Fibroblast of mammary gland (primary cell): ENCODE measurements at places on chromosomes 2 and 18.

DNA sequence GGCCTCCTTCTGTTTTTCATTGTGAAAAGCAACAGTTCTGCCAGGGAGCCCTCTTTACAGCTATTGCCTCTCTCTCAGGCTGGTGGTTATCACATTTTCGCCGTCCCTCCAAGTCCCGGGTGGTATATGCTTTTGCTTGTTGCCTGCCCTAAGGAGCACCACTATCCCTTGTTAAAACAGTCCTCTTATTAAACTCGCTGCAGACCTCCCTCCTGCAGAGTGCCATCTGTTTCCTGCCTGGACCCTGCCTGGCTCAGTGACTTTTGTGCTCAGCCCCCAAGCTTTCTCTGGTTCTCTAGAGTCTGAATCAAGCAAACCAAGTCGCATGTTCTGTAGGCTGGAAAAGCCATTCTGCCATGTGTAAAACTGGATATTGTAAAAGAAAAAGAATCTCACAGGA is 72.1 kb upstream of the FHL2 start:
- DNase-seq: no peak

DNA sequence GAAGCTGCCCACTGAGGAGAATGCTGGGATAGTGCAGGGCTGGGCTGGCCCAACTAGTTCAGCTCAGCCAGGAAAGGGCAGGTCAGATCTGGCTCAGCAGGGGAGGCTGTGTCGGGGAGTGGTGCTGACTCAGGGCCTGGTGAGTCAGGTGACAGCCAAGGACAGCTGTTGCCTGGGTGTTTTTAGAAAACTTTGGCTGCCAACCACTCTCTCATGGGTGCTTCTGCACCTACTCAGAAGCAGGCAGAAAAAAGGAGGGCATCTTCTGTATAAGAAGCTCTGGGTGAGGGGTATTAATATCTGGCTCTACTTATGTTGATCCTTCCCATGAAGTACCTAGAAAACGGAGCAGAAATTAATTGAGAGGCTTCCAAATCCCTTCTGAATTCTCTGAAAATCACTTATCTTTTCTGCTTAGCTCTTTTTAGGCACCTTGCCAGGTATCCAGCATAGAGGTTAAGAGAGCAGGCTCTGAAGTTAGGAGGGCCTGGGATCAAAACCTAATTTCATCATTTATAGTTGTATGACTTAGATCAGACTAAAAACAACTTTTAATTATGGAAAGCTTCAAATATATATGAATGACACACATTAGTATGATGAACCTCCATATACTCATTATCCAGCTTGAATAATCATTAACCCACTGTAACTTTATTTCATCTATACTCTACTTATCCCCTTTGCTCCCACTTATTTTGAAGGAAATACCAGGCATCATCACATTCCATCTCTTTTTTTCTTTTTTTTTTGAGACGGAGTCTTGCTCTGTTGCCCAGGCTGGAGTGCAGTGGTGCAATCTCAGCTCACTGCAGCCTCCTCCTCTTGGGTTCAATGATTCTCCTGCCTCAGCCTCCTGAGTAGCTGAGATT is 15.5 kb upstream of the RAB10 start:
- DNase-seq: peak; percentile 94

GRCh38 chr18:27214831-27215230 is 29.7 kb upstream of the CHST9 start:
- DNase-seq: no peak

DNA sequence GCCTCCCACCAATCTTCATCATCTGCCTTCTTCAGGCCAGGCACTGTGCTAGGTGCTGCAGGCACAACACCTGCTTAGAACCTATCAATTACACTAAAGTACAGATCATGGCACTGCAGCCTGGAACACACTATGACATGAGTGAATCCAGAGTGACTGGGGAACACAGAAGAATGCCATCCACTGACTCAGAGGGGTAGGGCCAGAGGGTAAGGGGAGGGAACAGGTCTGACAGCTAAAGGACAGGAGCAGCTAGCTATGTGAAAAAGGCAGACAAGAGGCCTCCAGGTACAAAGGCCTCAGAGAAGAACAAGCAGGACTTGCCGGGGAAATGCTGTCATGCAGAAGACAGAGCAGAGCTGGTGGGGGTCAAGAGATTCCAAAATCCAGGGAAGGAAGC is 53.3 kb upstream of the ACAA2 start:
- no peak for DNase-seq

DNA sequence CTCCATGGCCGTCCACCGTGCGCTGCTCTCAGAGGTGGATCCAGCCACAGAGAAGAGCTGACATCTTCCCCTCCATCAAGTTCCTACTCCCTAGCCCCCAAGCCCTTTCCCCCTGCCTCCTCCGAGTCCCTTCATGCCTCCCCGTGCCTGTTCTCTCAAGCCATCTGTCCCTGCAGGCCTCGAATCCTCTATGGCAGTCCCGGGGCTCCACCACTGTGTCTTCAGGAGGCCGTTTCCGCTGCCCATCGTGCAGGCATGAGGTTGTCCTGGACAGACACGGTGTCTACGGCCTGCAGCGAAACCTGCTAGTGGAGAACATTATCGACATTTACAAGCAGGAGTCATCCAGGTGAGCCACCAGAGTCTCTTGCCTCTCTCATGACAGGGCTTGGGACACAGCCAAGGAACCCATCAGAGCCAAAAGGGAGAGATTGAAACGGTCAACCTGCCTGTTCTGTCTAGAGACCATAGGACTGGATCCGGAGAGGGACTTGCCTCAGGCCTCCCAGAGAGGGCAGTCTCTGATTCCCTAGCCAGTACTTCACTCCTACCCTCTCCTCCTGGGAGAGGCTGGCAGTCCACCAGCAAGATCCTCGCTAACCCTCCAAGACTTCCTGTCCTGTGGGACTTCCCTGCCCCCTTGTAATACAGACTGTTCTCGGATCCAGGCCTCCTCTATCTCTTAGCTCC is 9.7 kb downstream of the UCN start:
- DNase-seq: peak; percentile 15

DNA sequence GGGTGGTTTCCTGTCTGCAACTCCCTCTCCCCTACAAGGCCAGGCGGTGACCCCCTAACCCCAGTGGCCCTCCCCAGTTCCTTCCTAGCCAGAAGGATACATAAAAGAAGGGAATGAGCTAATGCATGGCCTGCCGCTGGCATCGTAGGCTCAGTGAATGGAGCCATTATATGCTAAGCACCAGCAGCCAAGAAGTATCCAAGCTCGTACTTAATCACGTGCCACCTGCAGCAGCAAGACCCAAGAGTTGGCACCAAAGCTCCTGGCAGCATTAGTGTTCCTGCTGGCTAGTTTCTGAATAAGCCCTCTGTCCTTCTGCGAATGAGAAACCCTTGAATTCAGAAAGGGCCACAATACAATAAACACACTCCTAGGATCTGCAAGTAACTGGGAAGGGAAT is 4.3 kb downstream of the DBI start:
- DNase-seq: no peak

DNA sequence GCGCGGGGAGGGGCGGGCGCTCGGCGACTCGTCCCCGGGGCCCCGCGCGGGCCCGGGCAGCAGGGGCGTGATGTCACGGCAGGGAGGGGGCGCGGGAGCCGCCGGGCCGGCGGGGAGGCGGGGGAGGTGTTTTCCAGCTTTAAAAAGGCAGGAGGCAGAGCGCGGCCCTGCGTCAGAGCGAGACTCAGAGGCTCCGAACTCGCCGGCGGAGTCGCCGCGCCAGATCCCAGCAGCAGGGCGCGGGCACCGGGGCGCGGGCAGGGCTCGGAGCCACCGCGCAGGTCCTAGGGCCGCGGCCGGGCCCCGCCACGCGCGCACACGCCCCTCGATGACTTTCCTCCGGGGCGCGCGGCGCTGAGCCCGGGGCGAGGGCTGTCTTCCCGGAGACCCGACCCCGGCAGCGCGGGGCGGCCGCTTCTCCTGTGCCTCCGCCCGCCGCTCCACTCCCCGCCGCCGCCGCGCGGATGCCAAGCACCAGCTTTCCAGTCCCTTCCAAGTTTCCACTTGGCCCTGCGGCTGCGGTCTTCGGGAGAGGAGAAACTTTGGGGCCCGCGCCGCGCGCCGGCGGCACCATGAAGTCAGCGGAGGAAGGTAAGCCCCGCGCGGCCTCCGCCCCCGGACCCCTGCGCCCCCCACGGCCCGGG is at the start of gene NFATC1:
NFATC1 (plus strand) TSS at position 170 of the 644 bp plus-strand sequence; CDS start at position 465, 295 bp downstream.
- DNase-seq: peak; percentile 66

- no peak for DNase-seq
These were observed 799 bp downstream of the CYTIP start for GRCh38 chr2:157443090-157443489.

- no peak for DNase-seq
These were observed 226.2 kb downstream of the CDH2 start for GRCh38 chr18:27950648-27951228.

GRCh38 chr2:159939946-159940345 is 122.5 kb downstream of the PLA2R1 start:
- peak; percentile 28 for DNase-seq

DNA sequence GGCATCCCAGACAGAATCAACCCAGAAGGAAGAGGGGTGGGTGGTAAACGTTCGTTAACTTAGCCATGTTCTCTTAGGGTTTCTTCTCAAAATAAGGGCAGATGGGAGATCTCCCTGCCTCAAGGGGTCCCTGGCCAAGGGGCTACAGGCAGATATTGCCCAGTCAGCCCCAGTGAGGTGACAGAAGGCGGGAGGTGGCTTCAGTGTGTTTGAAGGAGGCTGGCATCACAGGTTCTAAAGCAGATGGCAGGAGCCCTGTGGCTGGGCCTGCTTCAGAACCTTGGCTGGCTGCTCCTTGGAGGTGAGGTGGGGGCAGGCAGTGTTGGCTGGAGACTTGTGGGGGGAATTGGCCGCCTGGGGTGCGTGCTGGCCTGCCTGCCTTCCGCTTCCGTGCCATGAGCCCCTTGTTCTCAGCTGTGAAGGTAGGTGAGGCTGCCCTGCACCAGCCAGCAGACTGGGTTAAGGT is 23.5 kb downstream of the HPCAL1 start:
- no peak for DNase-seq

DNA sequence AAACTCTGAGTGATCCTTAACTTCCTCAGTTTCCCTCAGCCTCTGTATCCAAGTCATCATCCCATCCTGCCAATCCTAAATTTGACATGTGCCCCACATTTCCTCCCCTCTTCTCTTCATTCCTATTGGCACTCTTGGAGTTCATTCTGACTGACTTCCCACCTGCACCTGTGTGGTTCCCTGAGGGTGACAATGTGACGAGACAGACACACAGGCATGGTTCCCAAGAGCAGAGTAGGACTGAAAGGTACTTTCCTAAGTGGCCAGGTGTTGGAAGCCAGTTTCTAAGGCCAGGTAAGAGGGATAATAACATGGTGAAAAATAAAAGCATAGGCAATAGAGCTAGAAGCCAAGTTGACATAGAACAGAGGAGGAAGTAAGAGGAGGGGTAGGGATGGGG is 24.2 kb upstream of the REG3G start:
- DNase-seq: no peak

GRCh38 chr2:55403256-55403998 is 16.2 kb downstream of the CCDC88A start:
- DNase-seq: no peak

DNA sequence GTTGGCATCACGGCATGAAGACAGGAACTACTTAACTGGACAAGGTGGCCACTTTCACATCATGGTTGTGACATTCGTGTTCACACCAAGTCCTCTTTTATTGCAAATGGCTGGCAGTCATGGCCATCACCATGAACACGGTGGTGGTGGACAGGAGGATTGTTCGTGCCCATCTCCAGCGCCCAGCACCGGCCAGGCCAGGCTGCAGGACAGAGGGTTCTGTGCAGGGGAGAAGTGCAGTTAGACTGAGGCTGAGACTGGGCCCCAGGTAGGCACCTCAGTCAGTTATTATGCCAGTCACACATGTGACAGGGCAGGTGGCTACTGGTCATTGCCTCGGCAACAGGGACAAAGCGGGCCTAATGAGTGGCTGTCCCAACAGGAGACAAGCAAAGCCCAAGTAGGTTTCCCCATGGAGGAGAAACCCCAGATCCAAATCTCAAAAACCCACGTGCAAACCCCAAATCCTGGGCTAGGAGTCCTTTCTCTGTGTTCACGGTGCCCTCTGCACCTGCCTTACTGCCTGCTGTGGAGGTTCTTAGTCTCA is 468.1 kb upstream of the MYT1L start:
- DNase-seq: no peak

GRCh38 chr2:64696636-64697035 is 42.9 kb upstream of the SERTAD2 start:
- DNase-seq: no peak

- DNase-seq: no peak
These were observed 207.7 kb upstream of the CRIM1 start for GRCh38 chr2:36147670-36148390.

GRCh38 chr2:65185012-65185411 is 42.6 kb upstream of the ACTR2 start:
- no peak for DNase-seq

DNA sequence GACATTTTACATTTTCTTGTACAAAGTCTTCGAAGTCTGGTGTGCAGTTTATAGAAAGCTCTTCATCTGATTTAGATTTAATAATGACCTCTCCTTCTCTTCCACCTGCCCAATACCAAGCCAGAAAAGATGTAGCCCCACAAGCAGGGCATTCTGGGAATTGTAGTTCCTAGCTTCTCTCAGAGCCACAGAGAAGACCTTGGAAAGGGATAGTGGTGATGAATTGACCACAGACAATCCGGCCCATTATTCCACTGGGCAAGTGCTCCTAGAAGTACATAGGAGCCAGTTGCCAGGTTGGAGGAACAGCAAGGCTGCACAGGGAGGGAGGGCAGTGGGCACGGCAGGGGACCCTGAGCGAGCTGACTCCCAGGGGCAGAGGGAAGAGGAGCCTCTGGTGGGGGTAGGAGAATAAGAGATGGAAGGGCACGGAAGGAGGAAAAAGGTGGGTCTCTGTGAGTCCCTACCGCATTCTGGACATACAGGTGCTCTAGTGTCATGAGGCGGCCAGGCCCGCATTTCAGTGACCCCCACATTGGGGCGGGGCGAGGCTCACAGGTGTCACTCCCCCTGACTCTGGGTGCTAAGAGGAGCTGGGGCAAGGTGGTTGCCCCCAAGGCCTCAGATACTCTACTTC is 152.5 kb upstream of the HAAO start:
- DNase-seq: peak; percentile 68

GRCh38 chr18:2191180-2191790 is 380.0 kb downstream of the METTL4 start:
- DNase-seq: no peak

DNA sequence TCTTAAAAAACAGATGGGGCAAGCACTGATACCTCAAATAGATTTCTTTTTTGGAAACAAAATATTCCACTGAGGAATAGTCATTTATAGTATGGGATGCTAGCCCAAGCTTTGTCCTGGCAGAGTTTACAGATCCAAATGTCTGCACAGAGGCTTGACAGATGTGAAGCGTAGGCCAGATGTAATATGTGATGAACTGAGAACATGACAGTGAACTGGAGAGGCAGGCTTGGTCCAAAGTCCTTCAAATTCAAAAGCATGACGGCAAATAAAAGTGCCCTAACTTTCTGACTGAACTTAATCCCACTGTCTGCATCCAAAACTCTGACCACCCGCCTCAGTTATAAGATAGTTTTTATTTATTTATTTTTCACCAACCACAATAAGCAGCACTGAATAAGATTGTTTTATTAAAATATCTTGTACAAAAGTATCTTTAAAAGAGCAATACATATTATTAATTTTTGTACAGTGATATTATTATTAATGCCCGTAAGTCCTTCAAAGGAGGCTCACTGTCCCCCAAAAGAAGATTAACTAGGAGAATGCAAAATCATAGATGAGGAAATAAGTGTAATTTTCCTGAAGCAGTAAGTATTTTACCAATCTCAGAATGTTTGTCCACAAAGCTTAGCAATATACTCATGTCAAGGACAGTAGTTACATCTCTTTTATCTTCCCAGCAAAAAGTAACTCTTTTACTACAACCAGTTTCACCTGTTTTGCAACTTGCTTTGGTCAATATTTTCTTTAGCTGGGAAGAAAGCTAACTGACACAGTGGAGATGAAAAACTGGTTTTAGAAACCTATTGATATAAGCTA is 10.7 kb upstream of the SPOPL start:
- no peak for DNase-seq
